ENCODE measurements at places on chromosomes 3 and 15.

- DNase-seq: no peak
These were observed 2.4 kb upstream of the LMCD1 start for GRCh38 chr3:8499181-8499611.

GRCh38 chr15:73993211-73993994, 1.1 kb upstream of the PML start:
- DNase-seq: no peak

DNA sequence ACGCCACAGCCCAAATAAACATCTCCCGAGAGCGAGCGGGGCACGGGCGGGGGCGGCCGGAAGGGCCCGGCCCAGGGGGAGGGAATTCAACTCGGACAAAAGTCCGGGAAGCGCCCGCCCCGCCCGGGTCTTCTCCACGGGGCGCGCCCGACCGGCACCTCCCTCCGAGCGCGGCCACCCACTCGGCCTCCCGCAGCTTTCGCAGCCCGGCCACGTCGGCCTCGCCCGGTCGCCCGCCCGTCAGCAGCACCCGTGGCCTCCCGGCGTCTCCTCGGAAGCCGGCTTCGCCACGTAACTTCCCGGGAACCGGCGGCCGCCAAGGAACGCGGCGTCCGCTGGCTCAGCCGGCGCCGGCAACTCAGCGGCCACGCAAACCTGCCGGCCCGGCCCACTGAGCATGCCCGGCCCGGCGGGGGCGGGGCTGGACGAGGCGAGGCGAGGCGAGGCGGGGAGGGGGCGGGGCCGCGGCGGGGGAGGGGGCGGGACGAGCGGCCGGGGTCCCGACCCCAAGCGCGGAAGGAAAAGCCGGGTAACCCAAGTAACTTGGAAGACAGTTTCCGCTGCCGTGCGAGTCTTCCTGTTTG, at the start of gene TJP1:
Gene TJP1, minus strand, starts transcription at position 369 of the 584 bp plus-strand sequence. CDS start 440 bp downstream, outside the sequence.
- DNase-seq: peak; percentile 85

- DNase-seq: peak; percentile 20
These were observed 37.2 kb upstream of the TM4SF1 start for GRCh38 chr3:149414557-149415231.

GRCh38 chr3:107657971-107658370, 135.2 kb downstream of the BBX start:
- DNase-seq: peak; percentile 7

GRCh38 chr3:30496066-30496966, 110.1 kb upstream of the TGFBR2 start:
- peak; percentile 69 for DNase-seq

DNA sequence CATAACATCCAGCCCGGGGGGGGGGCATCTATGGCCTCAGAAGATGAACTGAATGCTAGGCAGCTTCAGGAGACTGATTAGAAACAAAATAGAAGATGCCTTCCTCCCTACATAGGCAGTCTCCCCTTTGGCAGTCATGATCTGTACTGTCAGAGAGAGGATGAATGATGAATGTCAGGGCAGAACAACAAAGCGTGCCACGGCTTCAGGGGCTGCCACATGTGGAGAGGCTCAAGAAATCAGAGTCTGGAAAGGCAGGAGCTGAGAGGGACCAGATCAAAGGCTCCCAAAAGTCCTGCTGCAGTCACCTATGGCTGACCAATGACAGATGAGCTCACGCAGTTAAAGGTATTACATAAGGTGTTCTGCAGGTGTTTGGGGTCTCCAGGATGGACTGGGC, 180.4 kb downstream of the UACA start:
- DNase-seq: no peak
